Sciatic nerve (tissue), 2 donors: ENCODE measurements at places on chromosomes 12 and 14. TPM values are rescaled to one million over a fixed set of nuclear protein-coding genes. Genes with fewer than 3 reads are reported as not detected.

- DNase-seq, result no peak
Measured at GRCh38 chr14:97640031-97640430, 842.8 kb downstream of the VRK1 start.

DNA sequence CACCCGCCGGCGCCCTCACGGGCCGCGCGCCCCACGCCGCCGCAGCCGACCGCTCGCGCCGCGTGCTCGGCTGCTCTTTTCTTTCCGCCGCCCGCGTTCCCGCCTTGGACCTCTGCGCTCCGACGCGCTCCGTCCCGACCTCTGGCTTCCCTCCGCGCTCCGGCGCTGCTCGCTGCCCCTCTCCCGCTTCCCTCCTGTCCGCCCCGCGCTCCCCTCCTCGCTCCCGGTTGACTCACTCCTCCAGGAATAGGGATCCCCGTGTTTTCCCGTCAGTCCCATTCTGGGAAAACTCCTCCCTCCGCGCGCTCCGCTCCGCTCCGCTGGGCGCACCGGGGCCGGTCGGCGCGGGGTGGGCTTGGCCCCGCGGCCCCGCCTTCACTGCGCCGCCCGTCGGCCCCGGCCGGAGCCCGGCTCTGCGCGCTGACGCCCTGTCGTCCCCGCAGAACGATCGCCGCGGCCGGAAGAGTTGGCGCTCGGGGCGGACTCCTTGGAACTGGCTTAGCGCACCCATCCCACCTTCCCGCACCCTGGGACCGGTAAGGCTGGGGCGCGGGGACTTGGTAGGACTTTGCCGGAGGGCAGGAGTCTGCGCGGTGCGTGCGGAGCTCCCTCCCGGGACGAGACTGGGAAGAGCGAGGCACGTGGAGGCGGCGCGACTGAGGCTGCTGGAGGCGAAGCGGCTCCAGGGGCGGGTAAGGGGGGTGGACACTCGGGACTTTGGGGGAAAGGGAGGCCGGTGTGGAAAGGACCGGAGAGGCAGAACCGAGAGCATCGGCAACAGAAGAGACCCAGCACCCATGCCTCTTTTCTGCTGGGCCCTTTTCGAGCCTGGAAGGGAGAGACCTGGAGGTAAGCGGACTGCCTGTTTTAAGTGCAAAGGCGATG, 550 bp downstream of the TEAD4 start:
- peak; percentile 71 for DNase-seq

The GPATCH2L gene
- total RNA-seq, result 59.8 TPM

The ACOT6 gene
- not detected for total RNA-seq

The CEP170B gene
- 15.3 TPM for total RNA-seq

GRCh38 chr14:100350986-100351385, 27.8 kb downstream of the SLC25A47 start:
- no peak for DNase-seq

DNA sequence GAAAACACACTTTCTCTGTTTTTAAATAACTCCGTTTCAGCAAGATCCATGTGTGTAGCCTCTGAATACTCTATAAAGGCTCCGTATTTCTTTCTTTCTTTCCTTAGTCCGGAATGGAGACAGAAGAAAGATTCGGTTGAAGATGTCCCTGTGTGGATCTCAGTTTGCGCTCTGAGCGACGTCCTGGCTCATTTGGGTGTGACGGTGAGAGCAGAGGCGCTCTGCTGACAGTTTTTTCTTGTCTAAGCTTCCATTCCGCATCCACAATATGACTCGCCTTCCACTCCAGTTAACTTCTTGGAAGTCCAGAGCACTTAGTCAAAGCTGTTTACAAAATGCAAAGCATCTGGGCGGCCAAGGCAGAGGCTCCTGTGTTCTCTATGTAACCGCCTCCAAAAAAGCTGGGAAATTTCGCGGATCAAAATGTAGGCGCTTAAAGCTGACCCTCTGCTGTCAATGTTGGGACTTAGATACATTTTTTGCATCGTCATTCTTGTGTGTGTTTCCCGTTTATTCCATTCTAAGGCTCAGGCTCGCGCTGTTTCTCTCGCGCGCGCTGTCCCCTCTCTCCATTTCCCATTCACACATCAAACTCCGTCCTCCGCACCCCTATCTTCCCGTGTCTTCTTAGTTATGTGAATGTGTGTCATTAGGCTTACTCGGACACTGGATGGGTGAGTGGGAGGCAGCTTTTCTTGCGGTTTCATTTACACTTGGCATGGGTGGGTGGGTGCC, 880 bp upstream of the FLRT2 start:
- DNase-seq, result no peak

The GZMH gene
- total RNA-seq, result 1.6 TPM

DNA sequence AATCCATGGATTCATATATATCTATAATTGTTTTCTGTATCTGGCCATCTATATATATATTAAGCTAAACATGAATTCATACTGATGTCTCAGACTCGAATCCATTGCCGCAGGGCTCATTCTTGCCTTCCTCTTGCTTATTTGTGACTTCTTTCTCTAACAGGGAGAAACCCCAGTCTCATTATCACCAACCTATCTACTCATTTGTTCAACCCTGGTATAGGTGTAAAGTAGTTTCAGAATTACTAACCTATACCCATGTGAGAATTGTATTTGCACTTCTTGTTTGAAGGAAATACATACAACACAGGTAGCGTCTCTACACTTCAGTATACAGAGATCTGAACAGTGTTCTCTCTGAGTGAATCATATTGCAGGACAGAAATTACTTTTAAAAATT, 77.7 kb downstream of the PTPN11 start:
- DNase-seq, result no peak

DNA sequence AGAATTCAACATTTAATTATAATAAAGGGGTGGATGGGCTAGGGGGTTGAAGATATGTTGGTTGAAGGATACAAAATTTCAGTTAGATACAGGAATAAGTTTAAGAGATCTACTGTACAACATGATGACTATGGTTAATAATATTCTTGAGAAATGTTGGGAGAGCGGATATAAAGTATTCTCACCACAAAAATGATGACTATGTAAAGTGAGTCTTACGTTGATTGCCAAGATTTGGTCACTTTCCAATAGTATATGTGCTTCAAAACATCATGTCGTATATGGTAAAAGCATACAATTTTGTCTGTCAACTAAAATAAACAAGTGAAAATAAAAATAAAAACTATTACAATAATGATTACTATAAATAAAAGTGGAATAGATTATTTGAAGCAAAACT, 802.0 kb downstream of the C12orf50 start:
- no peak for DNase-seq

The ERC1 gene
- 83.5 TPM for total RNA-seq

GRCh38 chr14:72558721-72559120, 335.2 kb downstream of the DPF3 start:
- no peak for DNase-seq

DNA sequence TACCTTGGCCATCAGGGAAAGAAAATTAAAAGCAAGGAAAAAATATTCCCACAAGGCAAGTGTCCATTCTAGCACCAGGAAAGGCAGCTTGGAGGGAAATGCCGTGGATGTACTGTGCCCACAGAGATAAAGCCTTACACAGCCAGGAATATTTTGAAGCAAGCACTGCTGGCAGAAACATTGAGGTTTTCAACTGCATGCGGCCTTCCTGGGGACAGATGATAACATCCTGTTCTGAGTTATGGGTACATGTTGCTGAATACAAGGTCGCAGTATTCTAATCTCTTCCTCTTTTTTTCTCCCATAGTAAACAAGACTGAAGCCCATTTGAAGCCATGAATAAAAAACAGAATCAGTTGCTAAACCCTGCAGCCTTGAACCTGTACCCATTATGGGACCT, 197.1 kb downstream of the BTG1 start:
- no peak for DNase-seq

DNA sequence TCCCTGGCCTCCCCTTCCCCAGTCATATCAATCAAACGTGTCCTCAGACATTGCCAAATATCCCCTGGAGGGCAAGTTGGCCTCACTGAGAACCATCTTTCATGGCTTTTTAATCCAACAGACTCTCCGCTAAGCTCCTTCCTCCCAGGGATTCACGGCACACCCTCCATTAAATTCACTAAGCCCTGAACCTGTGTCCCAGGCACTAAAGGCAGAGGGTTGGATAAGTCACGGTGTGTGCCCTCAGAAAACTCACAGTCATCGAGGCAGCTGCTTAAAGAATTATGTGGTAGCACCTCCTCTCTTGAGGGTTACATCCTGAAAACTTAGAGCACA, 167.1 kb downstream of the PIWIL1 start:
- DNase-seq, result no peak

GRCh38 chr12:60345442-60345841, 749.6 kb downstream of the SLC16A7 start:
- DNase-seq, result no peak

- no peak for DNase-seq
Measured at GRCh38 chr14:76727384-76727783, 33.9 kb upstream of the VASH1 start.

- DNase-seq, result no peak
Measured at GRCh38 chr12:54950071-54950727, 34.4 kb downstream of the TESPA1 start.

DNA sequence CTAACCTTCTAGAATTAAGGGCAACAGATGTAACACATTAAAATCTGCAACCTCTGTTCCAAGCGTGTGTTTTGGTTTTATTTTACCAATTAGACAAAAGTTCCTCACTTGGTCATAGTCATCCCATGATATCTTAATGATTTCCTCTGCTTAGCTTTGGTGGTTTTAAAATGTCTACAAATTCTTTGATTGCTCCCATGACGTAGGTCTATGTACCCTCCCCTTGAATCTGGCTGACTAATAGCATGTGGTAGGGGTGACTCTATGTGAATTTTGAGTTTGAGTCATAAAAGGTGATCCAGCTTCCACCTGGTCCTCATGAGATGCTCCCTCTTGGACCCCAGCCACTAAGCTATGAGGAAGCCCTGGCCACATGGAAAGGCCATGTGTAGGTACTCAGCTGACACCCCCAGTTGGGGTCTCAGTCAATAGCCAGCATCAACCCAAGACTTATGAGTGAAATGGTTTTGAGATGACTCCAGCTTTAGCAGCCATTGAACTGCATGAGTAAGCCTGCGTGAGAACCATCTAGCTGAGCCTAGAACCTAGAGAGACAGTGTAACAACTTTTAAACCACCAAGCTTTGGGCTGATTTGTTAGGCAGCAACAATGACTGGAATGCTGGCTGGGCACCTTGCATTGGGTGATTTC, 247.1 kb downstream of the MSRB3 start:
- no peak for DNase-seq

The SLC6A12 gene
- 0.40 TPM for total RNA-seq

The TEP1 gene
- total RNA-seq, result 44.7 TPM

GRCh38 chr14:82776958-82777357, 1243.3 kb upstream of the SEL1L start:
- DNase-seq, result no peak

- DNase-seq, result no peak
Measured at GRCh38 chr12:128763395-128763794, 60.4 kb downstream of the SLC15A4 start.

GRCh38 chr12:106648736-106649135, 65.9 kb downstream of the RFX4 start:
- DNase-seq, result no peak

The WSCD2 gene
- total RNA-seq, result 33.0 TPM

DNA sequence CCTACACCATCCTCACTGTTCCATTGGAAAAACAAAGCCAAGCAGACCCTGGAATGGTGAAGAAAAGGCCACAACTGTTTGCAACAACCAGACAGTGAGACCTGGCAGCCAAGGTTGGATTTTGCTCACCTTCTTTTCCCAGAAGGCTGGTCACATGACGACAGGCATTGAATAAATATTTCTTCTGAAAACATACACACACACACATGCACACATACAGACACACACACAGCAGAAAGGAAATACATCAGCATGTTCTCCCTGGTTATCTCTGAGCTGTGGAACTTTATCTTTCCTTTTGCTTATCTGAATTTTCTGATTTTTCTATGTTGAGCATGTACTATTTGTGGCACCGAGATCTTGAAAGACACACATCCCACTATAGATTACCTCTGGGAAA, 38.0 kb upstream of the CCDC60 start:
- DNase-seq, result no peak

DNA sequence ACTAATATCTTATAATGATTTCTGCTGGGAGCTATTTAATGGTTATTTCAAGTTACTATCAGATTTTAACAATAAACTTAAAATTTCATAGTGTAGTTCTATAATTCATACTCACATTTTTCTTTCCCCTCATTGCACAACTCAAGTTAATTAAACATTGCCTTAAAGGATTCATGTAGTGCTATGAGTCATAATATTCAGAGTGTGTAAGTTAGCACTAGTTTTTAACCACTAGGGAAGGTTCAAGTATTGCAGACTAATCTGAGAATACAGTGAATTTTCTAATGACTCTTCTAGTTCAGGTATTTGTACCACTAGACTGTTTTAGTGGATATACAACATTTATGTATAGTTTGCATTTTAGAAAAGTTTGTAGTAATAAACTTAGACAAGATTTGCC, 49.9 kb downstream of the FOXA1 start:
- no peak for DNase-seq

DNA sequence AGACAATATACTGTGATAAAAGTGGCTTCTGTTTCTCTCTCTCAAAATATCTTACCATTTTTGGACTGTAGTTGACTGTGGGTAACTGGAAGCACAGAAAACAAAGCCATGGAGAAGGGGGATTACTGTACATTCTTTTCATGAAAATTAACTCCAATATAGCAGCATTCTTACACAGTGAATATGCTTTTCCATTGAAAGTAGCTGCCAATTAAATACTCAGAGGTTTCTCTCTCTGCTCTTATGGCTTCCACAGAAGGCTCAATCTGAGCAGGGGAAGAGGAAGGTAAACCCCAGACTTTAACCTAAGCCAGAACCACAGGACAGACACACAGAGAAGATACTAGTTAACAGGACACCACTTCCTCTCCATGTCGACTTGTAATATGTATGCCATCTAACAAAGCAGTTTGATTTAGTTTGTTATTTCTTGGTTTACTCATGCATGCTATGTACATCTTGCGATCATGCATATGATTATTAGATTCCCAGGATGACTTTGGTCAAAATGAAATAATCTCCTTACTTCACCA, 150.2 kb downstream of the SSPN start:
- no peak for DNase-seq

The P2RX7 gene
- total RNA-seq, result 24.5 TPM
